ENCODE measurements at places on chromosomes 7 and 10.

DNA sequence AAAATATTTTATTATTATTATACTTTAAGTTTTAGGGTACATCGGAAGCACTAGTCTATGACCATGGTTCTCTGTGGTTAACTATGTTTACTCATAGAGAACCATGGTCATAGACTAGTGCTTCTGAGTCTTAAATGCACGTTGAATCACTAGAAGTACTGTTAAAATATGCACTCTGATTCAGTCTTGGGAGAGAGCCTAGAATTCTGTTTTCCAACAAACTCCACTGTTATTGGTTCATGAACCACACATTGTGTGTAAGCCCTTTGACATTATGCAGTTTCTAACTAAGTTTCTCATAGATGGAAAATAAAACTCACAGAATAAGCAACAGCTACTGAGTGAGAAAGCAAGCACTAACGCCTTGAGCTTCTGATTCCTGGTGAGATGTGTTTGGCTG, 1120.6 kb downstream of the SORCS1 start:
- no peak for DNase-seq

GRCh38 chr10:48468866-48469511, 135.9 kb downstream of the ARHGAP22 start:
- no peak for DNase-seq

DNA sequence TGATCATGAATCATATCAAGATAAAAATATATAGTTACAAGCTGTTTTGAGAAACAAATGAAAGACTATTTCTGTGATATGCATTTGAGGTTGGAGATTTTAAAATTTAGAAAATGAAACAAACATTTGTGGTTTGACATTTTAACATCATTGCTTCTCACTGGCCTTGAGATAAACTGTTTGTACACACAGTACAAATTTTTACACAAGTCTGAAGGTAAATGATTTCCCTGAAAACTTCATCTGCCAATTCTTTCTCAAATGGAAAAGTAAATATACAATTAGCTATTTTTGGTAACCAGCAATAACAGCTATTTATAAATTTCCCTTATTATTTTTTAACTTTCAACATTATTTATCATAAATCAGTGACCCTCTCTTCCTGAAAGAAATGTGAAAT, 38.6 kb downstream of the ZNF800 start:
- DNase-seq = no peak

DNA sequence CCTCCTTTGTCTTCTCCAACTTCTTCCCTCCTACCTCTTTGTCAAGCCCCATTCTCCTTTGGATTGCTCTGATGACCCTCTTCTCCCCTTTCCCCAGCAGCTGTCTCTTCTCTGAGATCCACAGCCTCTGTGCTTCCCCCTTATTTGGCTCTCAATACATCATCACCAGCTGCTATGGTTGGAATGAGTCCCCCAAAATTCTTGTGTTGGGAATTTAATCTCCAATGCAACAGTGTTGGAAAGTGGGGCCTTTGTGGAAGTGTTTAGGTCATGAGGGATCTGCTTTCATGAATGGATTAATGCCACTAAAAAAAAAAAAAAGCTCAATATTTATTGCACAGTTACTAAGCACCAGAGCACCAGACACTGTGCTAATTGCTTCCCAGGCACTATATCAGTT, 39.2 kb upstream of the FRMD4A start:
- no peak for DNase-seq

DNA sequence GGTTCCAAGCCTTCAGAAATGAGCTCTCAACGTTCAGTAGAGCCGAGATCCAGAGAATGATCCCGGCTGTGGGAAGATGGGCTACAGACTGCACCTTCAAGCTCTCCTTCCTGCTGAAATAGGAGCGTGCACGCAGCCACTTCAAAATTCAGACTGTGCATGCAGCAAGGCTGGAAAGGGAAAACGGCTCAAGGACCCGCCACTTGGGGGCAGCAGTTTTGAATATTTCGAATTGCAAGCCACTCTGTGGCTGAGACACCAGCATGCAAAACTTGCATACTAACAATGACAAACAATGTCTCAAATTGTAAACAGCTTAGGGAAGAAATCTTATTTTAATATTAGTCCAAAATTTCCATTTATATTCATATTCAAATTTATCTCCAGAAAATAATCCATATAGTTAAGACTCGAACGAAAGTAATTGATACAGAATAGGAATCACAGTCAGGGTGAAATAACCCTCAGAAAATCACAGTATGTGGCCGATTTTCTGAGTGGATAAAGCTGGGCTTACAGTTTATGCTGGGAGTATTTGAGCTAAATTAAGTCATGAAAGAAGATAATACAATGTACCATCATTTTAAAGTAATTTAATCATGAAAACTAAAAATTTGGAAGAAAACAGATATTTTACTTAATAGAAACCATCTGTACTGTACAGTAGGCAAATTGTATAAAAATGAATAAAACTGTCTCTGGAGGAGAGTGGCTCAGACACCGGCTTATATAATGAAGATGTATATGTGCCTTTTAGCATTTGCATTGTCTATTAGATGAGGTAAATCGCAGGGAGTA, 137.9 kb upstream of the MKI67 start:
- DNase-seq = no peak

- DNase-seq = no peak
Measured at GRCh38 chr10:34399013-34399412, 416.1 kb downstream of the PARD3 start.

- no peak for DNase-seq
Measured at GRCh38 chr7:95501261-95501832, 15.6 kb downstream of the ASB4 start.

- no peak for DNase-seq
Measured at GRCh38 chr7:85688712-85689111, 501.9 kb upstream of the SEMA3D start.

Measured in pulmonary artery endothelial cell (primary cell).